ENCODE measurements at places on chromosomes 2 and 18.

- DNase-seq: no peak
Measured at GRCh38 chr18:62827397-62827796, 112.1 kb downstream of the PHLPP1 start.

GRCh38 chr2:159129269-159129668 lies 157.2 kb downstream of the WDSUB1 start:
- DNase-seq: no peak

GRCh38 chr2:8190279-8190678 lies 491.6 kb upstream of the ID2 start:
- no peak for DNase-seq

GRCh38 chr18:13300029-13300428 lies 81.5 kb downstream of the LDLRAD4 start:
- no peak for DNase-seq

- DNase-seq: no peak
Measured at GRCh38 chr2:217065695-217066405, 206.0 kb upstream of the TNP1 start.

DNA sequence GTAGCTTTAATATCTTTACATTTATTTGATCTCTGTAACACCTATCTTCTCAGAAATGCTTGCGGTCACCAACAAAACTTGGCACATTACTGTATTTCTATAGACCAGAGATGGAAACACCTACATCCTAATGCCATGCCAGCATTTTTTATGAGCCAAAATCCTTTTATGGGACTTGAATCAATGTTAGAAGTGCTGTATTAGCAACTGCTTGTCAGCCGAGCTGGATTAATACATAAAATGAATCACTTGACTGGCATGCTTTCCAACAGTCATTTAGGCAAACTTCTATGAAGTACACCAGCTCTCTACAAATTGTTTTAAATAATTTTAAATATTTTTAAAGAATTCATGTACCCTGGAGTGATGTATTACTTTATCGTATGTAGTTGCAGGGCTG lies 272.9 kb upstream of the NRP2 start:
- DNase-seq: no peak

DNA sequence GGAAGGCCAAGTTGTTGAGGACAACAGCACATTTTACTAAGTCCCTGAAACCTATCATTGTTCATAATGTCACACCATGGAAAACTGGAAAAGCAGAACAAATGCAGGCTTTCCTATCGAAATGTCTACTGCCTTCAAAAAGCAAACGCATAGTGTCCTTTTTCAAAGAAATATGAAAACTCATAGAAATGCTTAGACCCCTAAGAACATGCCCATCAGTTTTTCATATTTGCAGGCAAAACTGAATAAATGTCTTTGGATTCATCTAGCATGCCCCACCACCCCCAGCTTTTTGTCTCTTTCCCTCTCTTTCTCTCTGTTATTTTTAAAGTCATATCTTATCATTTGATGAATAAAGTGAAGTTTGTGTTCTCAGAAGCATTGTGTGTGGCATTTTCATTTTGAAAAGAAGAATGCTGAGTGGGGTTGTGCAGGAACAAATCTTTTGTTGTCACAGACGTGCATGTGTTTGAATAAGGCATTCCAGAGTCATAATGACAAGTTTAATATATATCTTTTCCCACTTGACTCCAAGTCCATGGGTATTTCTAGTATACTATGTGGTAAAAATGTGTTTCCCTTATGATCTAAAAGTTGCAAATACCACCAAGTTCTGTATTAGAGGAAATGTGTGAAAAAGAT lies 2180.0 kb upstream of the PIK3C3 start:
- no peak for DNase-seq

DNA sequence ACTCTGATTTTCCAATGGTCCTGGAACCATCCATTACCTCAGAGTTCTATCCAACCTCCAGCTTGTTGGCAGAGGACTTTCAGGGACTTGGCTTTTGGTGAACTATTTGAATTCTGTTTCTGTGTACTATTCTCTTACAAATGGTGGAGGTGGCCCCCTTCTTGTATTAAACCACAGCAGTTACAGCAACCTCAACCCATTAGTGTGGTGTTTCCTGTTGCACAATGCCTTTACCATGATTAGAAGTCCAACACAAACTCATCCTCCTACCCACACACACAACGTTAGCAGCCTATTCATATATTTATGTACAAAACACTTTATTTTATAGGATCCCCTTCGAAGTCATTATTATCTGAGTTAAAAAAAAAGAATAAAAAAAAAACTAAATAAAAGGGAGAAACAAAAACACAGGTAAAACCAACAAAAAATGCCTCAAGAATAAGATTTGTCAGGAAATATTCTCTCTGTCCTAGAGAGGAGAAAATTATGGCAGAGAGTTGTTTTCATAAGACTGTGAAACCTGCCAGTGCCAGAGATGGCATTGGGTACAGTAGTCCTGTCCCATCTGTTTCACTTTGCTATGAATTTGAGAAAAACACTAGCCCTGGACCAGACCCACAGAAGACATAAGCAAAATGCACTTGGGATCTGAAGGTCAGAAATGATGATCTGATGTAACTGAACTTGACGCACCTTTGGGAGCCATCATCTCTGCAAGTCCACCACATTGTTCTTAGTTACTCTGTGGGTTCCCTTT lies 1896.0 kb upstream of the PIK3C3 start:
- DNase-seq: no peak

GRCh38 chr2:185857691-185858090 lies 119.1 kb downstream of the FSIP2 start:
- DNase-seq: no peak

DNA sequence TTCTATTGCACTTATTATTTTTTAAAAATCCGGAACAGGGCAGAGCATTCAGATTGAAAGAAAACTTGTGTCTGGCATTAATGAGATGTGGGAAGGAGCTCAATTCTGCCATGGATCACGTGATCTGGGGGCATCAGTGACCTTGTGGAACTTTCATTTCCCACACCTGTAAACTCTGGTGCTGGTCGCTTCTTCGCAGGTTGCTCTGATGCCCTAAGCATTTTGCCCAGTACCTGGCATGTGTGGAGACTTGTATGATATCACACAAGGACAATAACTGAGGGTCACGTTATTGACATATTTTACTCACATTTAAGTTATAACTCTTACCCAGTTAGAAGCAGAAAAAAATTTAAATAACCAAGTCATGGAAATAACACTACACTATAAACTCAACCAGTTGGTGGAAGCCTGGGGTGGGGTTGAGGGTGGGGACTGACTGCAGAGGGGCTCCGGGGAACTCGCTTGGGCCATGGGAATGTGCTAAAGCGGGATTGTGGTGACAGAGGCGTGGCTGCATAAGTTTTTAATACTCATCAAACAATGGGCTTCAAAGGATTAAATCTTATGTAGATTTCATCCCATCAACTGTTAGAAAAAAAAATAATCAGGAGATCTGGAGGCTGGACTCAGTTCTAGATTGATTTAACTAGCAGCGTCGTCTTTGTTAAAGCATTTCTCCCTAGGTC lies 36.5 kb downstream of the ST3GAL5 start:
- DNase-seq: no peak

GRCh38 chr2:231928481-231928880 lies 2.3 kb upstream of the NPPC start:
- no peak for DNase-seq

DNA sequence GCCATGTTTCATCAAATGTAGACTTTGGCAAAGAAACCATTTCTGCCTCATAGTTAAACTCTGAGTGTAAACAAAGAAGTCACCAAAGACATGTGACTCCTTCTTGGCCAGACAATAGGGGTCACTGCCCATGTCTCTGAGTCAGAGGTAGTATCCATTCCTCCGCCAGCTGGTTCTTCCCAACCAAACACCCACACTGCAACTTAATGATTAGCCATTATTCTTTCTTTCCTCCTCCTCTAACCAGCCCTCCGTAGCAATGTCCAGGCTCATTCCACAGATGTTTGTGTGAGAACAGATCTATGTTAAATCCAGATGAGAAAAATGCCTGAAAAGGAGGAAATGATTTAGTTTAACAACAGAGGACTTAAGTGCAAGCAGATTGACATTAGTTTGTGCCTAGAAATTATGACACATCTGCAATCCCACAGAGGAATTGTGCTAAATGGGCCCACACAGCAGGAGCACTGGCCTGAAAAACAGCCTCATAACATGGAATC lies 127.9 kb upstream of the SH3BP4 start:
- DNase-seq: no peak

GRCh38 chr2:99615247-99615771 lies 125.5 kb upstream of the REV1 start:
- DNase-seq: no peak

DNA sequence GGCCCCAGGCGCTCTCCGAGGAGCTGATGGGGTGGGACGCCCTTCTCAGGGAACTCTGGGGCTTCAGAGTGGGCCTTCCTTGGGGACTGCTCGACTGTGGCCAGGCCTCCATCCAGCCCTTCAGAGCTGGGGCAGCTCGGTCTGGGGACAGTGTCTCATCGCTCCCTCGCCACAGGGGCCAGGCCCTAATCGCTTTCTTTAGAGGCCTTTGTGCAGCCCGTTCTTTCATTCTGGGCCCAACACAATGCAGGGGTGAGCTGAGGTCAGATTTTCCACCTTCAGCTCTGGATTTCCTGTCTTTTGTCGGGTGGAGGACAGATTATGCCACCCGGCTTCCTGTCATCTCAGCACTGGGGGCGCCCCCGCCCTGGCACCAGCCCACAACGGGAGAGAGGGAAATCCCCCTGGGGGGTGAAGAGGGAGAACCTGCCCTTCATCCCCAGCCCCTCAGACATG lies 25.2 kb downstream of the MYCN start:
- no peak for DNase-seq

GRCh38 chr2:98489486-98489885 lies 44.8 kb downstream of the INPP4A start:
- no peak for DNase-seq

- DNase-seq: no peak
Measured at GRCh38 chr2:3483986-3484960, 35.1 kb downstream of the ADI1 start.
